NCI-H1048 (cell line): ENCODE measurements at places on chromosomes 7 and 10.

GRCh38 chr10:7424315-7424714 is 13.5 kb upstream of the SFMBT2 start:
- DNase-seq, result no peak

DNA sequence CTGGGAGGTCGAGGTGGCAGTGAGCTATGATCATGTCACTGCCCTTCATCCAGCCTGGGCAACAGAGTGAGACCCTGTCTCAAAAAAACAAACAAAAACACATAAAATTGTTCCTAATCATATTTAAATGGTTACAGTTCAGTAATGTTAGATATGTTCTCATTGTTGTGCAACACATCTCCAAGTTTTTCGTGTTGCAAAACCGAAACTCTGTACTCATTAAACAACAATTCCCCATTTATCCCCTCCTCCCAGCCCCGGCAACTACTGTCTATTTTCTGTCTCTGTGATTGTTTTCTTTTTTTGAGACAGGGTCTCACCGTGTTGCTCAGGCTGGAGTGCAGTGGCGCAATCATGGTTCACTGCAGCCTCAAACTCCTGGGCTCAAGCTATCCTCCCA is 16.1 kb upstream of the PRXL2A start:
- no peak for DNase-seq

DNA sequence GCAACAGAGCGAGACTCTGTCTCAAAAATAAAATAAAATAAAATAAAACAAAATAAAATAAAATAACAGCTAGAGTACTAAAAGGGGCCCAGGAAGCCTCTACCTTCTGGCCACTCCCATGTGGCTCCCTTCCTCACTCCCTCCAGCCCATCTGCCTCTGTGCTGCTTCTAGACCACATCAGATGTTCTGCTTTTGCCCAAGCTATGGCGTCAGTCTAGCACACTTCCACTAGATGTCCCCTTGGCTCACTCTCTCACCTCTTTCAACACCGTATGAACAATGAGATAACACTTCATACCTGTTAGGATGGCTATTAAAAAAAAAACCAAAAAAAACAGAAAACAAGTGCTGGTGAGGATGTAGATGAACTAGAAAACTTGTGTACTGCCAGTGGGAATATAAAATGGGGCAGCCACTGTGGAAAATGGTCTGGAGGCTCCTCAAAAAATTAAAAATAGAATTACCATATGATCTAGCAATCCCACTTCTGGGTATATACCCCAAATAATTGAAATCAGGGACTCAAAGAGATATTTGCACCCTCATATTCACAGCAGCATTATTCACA is 132.3 kb downstream of the ARHGAP22 start:
- no peak for DNase-seq

DNA sequence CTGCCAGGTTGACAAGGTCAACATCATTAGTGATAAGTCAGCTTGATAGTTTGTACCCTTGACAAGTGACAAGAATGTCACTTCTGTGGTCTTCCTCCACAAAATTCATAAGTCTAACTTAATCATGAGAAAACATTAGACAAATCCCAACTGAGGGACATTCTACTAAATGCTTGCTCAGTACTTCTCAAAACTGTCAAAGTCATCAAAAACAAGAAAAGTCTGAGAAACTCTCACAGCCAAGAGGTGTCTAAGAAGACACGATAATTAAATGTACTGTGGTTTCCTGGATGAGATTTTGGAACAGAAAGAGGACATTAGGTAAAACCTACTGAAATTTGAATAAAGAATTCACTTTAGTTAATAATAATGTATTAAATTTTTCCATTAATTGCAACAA is 29.8 kb upstream of the SLC16A12 start:
- no peak for DNase-seq

DNA sequence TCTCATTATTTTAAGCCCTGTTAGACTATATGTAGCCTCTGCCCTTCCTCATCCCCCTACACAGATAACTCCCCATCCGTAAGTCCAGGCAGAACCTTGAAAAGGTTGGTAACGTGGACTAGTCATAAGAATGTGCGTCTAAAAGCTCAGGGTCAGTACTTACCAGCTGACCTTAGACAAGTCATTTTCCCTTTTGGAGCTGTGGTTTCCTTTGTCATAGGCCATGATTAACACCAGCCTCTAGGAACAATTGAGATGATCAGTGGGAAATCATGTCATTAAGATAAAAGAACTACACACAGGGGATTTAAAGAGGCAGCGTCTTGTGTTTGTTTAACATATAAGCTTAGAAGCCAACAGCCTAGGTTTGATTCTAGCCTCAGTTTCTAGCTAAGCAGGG is 6.9 kb upstream of the UNC5B start:
- DNase-seq, result no peak

DNA sequence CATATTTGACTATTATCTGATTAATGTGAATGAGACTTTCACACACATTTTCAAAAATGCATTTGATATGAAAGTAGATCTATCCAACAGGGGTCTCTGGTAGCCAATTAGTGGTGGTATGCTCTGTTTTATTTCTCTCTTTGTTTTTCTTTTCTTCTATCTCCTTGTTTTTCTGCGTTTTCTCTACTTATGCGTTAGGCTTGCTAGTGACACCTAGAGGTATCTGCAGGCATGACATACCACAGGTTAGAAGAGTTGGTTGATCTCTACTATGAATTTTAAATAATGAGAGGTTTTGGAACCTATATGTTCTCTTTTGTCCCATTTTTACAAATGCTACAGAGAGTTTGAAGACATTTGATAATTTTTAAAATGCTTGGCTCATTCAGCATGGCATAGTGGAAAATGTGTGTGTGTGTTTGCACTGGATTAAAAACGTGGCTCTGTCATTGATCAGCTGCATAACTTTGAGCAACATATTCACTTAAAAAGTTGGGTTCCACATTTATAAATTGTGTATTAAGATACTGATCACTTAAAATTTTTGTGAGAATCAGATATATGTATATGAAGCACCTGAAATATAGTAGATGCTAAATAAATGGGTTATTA is 28.1 kb upstream of the PLXDC2 start:
- peak; percentile 32 for DNase-seq

DNA sequence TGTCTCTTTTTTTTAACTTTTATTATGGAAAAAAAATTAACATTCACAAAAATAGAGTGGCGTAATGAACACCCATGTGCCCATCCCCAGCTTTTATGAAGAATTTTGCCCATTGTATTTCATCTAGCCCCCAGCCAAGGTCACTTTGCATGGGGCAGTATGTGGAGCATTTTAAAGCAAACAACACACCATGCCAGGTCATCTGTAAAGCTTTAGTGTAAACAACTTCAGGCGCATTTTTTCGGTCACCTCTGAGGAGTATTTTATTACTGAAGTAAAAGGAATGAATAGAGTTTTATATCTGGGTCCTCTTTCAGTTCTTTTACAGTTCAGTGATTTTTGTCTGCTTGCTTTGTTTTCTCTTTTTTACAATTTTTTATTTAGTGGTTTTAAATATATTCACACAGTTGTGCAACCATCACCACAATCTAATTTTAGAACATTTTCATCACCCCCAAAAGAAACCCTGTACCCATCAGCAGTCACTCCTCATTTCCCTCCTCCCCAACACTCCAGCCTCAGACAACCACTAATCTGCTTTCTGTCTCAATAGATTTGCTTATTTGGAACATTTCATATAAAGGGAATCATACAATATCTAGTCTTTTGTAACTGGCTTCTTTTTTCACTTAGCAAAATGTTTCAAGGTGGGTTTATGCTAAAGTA is 87.9 kb downstream of the SLC37A3 start:
- DNase-seq, result no peak

- DNase-seq, result no peak
These were observed 568.5 kb downstream of the PTPRN2 start for GRCh38 chr7:158018971-158019645.

DNA sequence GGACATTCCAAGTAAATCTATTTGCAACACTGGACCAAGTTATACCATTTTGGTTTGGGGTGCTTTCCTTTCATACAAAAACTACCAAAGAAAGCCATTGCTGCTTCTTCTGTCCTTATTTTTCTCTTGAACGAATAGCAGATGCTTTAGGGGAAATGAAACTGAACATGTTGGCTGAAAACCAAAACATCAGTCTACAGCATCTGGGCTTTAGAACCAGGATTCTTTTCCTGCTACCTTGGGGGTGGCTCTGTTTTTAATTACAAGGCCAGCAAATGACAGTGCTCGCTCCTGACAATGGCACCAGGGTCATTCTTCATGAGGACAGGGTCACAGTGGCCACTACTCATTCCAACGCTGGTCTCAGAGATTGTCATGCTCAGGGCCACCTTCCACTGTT is 80.3 kb downstream of the WDR11 start:
- no peak for DNase-seq

- no peak for DNase-seq
These were observed 92.1 kb upstream of the SAMD8 start for GRCh38 chr10:75019370-75019769.

- no peak for DNase-seq
These were observed 21.3 kb downstream of the CFAP46 start for GRCh38 chr10:132921086-132921485.

GRCh38 chr10:77804371-77804770 is 122.2 kb downstream of the DLG5 start:
- no peak for DNase-seq

GRCh38 chr7:24884401-24884800 is 95.6 kb downstream of the OSBPL3 start:
- no peak for DNase-seq

GRCh38 chr7:46229409-46229808 is 308.3 kb upstream of the IGFBP3 start:
- no peak for DNase-seq

GRCh38 chr7:5533821-5534367 is 110.3 kb upstream of the TNRC18 start:
- DNase-seq, result no peak

GRCh38 chr7:134084488-134085144 is 42.5 kb upstream of the LRGUK start:
- no peak for DNase-seq

GRCh38 chr10:82969405-82969804 is 1094.4 kb downstream of the NRG3 start:
- DNase-seq, result no peak

GRCh38 chr10:60944910-60945297 is 919 bp upstream of the RHOBTB1 start:
- no peak for DNase-seq

DNA sequence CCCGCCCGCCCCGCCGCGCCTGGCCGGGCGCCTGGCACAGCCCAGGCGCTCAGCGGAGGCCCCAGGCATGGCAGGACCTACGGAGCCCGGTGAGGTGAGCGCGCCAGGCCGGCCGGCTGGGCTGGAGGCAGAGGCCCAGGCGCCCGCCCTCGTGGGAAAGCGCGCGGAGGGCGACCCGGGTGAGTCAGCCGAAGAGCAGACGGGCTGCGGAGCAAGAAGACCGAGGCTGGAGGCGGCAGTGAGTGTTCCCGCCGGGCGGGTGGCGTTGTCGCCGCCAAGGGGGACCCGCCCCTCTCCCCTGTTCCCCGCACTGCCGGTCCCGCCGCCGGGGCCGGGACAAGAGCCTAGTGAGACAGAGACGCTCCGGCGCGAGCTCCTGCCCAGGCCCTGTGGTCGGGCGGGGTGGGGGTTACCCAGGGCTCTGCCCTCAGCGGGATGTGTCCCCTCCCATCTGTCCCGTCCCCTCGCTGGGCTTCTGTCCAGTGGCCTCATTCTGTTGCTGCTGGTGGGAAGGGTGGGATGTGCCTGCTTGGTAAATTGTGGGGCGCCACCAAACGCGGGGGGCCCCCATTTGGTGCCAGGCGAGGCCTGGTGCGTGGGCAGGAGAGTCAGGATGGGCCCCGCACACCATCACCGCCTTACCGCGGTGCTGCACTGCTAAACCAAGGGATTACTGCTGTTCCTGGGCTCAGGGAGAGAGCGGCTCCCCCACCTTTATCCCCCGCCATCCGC is 17.0 kb upstream of the NODAL start:
- DNase-seq, result no peak

DNA sequence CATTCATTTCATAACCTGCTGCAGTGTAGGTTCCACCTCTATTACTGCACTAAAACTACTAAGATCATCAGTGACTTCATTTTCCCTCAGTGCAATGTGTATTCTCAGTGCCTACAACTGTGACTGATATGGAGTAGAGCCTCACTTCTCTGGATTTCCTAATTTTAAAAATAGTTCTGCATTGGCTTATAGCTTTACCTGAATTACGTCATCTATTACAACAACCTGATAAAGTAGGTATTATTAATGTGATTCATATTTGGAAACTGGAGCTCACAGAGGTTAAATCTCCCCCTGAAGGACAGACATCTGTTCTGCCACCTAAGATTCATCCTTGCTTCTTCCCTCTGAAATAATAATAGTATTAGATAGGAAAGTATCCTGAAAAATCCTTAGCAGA is 70.9 kb upstream of the NOBOX start:
- DNase-seq, result no peak

DNA sequence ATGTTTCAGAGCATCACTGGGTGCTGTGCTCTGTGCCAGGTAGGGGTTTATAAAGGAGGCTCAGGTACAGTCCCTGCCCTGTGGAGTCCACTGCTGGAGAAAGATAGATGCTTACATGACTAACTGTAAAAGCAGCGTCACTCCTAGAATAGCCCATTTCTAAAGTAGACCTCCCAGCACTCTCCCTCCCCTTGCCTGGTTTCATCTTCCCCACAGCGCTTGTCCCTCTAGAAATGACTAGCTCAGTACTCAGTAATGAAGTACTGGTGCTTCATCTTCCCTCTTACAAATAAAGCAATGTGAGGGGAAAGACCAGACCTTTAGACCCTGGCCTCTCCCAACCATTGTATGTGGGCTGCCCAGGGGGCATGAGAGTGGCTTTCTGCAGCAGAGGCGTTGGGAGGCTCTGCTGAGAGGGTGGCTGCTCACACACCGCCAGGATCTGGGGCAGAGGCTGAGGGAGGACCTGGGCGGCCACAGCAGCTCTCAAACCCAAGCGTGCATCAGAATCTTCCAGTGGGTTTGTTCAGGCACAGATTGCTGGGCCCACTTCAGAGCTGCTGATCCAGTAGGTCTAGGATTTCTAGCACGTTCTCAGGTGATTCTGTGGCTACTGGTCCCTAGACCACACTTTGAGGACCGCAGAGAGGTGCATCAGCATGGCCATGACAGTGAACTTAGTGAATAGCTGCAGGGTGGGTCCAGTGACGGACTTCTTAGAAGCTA is 110.3 kb upstream of the ANLN start:
- no peak for DNase-seq

DNA sequence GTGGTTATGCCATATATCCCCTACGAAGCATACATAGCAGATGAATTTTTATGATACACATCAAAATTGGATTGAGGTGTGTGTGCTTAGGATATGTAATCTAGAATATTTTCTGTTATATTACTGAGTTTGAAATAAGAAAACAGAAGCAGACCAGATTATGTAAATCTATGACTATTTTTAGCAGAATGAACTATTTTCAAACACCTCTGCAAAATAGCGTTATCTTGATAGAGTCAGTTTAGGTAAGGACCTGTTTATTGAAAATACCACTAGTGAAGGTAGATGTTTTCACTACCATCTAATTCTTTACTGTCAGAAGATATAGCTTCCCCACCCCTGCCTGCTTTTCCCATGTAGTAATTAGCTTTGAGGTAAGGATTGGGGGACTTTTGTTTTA is 9.1 kb downstream of the LANCL2 start:
- no peak for DNase-seq

DNA sequence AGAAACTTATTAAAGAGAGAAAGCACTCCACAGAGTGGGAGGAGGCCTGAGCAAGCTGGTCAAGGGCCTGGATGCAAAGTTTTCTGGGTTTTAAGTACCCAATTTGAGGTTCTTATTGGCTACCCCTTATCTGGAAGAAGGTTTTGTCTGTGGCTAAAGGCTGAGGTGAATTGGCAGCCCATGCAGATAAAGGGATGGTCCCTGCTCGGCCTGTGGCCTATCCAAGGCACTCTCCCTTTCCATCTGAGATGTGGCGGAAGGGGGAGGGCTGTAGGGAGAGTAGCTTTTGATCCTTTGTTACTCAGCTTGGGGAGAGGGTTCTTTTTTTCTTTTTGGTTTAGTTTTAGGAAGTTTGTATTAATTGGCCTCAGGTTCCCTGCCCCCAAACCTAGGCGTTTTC is 465.1 kb downstream of the ATRNL1 start:
- DNase-seq, result no peak
